ENCODE measurements at places on chromosomes 2 and 18.

DNA sequence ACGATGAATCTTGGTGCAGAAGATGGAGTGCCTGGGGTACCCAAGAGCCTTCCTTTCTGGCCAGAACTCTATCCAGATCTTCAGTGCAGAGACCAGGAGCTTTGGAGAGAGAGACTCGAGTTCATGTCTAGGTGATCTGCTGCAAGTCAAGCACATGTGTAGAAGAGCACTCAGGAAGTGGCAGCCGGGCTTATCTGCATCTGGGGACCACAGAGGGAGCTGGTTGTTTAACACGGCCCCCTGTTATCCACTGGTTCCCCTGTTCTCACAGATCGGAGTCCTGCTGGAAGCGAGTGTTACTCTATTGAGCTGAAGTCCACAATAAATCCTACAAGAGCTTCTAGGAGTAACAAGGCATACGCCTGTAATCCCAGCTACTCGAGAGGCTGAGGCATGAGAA is 128.3 kb downstream of the ACOXL start:
- no peak overlapping the region for H3K27ac ChIP-seq
- DNase-seq: no peak
- H3K4me3 ChIP-seq: no peak overlapping the region
- no peaks in the 10 kb centered on the region for H3K36me3 ChIP-seq
- no peaks in the 10 kb centered on the region for H3K27me3 ChIP-seq

DNA sequence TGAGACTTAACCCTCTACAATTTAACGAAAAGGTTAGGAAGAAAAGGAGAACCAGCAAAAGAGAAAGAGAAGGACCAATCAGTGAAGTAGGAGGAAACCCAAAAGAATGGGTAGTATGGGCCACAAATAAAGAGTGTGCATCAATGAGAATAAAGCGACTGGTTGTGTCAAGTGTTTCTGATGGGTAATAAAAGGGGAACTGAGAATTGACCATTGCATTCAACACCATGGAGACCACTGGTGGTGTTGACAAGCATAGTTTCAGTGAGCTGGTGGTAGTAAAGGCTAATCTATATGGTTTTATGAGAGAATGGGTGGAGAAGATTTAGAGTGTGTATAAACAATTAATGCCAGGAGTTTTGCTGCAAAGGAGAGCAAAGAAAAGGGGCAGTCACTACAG is 75.4 kb downstream of the CSRNP3 start:
- H3K36me3 ChIP-seq: no peaks in the 10 kb centered on the region
- no peaks in the 10 kb centered on the region for H3K27me3 ChIP-seq
- H3K4me1 ChIP-seq: no peaks in the 10 kb centered on the region
- no peak for DNase-seq

DNA sequence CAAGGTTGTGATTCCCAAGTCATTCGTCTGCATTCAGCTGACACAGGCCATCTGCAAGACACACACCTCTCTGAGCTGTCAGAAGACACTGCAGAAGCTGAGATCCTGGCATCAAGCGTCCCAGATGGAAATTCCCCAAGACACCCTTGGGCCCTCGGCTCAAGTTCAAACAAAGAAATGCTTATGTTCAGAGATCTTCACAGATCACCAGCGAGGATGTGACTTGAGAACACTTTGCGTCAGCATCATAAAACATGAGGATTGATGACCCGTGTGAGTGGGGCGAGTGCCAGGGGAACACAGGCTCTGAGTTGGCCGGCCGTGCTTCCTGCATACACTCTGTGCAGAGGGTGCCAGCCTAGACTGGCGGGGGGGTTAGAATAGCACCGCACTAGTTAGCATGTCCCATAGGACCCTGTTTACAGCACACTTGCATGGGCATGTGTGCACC is 36.8 kb downstream of the KCNIP3 start:
- no peaks in the 10 kb centered on the region for H3K36me3 ChIP-seq
- no peaks in the 10 kb centered on the region for H3K4me1 ChIP-seq
- peak overlapping the region; percentile 44 for H3K27ac ChIP-seq
- H3K27me3 ChIP-seq: no peaks in the 10 kb centered on the region

- H3K27ac ChIP-seq: peak overlapping the region; percentile 55
- H3K36me3 ChIP-seq: no peaks in the 10 kb centered on the region
- DNase-seq: no peak
- no peaks in the 10 kb centered on the region for H3K27me3 ChIP-seq
- H3K4me1 ChIP-seq: peaks cover 22% of the 10 kb centered on the region
- H3K4me3 ChIP-seq: no peak overlapping the region
These were observed 93.3 kb downstream of the RNF144A start for GRCh38 chr2:7010391-7011054.

GRCh38 chr18:681985-682384 is 24.5 kb downstream of the TYMS start:
- no peak for DNase-seq
- no peaks in the 10 kb centered on the region for H3K36me3 ChIP-seq
- no peak overlapping the region for H3K4me3 ChIP-seq
- no peaks in the 10 kb centered on the region for H3K27me3 ChIP-seq

DNA sequence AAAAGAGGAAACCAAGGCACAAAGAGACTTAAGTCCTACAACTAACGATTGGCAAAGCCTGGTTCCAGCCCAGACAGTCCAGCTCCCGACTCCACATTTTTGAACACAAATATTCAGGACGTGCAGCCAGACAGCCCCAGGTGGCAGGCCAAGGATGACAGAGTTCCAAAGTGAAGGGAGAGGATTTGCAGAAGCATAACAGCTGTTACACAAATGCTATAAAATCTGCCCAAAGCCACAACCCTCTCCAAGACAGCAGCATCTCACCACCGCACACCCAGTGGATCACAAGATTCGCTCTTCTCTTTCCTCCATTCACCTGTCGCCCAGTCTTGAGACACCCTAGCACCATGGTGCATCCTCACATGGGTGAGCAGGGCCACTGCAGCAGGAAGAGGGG is 227.1 kb upstream of the ID2 start:
- no peaks in the 10 kb centered on the region for H3K27me3 ChIP-seq
- DNase-seq: no peak
- no peak overlapping the region for H3K4me3 ChIP-seq
- H3K36me3 ChIP-seq: no peaks in the 10 kb centered on the region
- H3K27ac ChIP-seq: no peak overlapping the region
- H3K4me1 ChIP-seq: no peaks in the 10 kb centered on the region

GRCh38 chr2:127003070-127003800 is 103.7 kb downstream of the BIN1 start:
- H3K4me3 ChIP-seq: no peak overlapping the region
- H3K36me3 ChIP-seq: no peaks in the 10 kb centered on the region
- H3K4me1 ChIP-seq: no peaks in the 10 kb centered on the region
- H3K27ac ChIP-seq: no peak overlapping the region
- no peak for DNase-seq

- no peaks in the 10 kb centered on the region for H3K4me1 ChIP-seq
- H3K27me3 ChIP-seq: no peaks in the 10 kb centered on the region
- H3K36me3 ChIP-seq: no peaks in the 10 kb centered on the region
- DNase-seq: no peak
- no peak overlapping the region for H3K4me3 ChIP-seq
- no peak overlapping the region for H3K27ac ChIP-seq
These were observed 156.8 kb downstream of the GPD2 start for GRCh38 chr2:156592809-156593593.

GRCh38 chr2:120715941-120716340 is 19.7 kb upstream of the GLI2 start:
- peak; percentile 47 for DNase-seq
- H3K36me3 ChIP-seq: no peaks in the 10 kb centered on the region
- H3K27ac ChIP-seq: no peak overlapping the region
- no peaks in the 10 kb centered on the region for H3K4me1 ChIP-seq
- H3K4me3 ChIP-seq: no peak overlapping the region
- H3K27me3 ChIP-seq: no peaks in the 10 kb centered on the region

DNA sequence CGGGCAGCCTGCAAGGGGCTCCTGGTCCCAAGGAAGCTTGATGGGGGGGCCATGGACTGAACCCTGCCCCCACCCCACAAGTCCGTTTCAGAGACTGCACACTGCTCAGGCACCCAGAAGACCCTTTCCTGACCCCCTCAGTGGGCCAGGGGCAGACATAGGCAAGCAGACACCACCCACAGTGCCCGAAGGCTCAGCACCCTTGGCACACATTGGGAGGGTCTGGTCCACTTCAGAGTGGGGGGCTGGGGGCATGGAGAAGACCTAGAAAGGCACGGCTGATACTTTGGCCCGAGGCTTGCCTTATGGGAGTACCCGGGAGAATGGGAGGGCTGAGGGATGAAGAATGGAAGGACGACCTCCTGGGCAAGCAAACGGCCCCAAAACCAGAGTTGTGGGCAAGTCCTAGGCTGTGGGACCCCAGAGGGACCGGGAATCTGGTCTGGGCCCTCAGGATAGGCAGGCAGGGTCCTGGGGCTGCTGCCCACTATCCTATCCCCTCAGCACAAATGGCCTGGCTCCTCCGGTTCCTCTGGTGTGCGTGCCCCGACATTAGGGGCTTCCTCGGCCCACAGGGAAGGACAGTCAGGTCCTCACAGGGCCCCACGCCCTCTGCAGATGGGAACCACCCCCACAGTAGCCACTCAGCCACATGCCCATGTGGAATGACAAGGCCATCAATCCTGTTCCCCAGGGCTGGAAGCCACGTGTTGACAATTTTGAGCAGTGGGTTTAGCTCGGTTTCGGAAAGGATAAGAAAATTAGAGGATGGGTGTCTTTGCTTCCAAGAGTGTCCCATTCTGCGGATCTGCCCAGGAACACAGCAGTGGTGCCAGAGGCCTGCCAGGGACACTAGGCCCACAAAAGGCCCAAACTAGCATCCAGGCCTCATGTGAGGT is 15.0 kb upstream of the GPC1 start:
- no peak overlapping the region for H3K27ac ChIP-seq
- no peak for DNase-seq
- no peaks in the 10 kb centered on the region for H3K36me3 ChIP-seq
- no peaks in the 10 kb centered on the region for H3K4me1 ChIP-seq
- H3K27me3 ChIP-seq: no peaks in the 10 kb centered on the region

GRCh38 chr2:43542285-43542933 is 53.4 kb downstream of the THADA start:
- DNase-seq: no peak
- peaks cover 2% of the 10 kb centered on the region for H3K4me1 ChIP-seq

GRCh38 chr2:180368881-180369280 is 361.8 kb upstream of the CWC22 start:
- DNase-seq: no peak
- H3K27ac ChIP-seq: no peak overlapping the region
- H3K4me3 ChIP-seq: no peak overlapping the region
- no peaks in the 10 kb centered on the region for H3K36me3 ChIP-seq

DNA sequence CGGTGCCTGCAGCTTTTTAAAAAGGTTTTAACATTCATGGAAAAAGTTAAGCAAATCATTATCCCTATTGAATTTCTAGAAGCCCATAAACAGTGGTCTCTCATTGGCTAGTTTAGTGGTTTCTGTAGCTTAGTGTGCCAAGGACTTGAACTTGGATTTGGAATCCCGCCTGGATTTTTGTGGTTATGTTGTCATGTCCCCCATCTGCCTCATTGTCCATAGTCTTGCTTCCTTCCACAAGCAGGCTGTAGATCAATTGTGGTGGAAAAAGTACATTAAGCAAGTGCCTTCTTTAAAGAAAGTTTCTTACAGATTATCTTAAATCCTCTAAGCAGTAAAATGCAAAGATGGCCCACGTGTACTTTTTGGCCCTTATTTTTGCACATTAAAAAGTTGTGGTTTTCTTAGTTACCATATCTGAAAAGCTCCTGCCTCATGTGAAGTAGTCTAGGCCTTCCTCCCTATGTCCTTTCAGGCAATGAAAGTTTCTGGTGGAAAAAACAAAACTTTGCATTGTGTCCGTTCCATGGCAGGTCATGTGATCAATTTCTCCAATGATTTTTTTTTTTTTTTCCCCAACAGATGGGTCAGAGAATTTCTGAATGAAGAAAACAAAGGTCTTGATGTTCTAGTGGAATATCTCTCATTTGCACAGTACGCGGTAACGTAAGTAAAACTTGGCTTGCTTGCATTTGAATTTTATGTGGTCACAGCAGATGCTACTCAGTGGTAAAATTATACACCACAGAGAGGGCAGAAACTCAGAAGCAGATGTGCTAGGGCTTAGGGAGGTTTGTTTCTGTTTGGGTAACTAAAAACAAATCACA is 158.9 kb downstream of the PRPF40A start:
- H3K36me3 ChIP-seq: no peaks in the 10 kb centered on the region
- H3K4me3 ChIP-seq: no peak overlapping the region
- DNase-seq: no peak

DNA sequence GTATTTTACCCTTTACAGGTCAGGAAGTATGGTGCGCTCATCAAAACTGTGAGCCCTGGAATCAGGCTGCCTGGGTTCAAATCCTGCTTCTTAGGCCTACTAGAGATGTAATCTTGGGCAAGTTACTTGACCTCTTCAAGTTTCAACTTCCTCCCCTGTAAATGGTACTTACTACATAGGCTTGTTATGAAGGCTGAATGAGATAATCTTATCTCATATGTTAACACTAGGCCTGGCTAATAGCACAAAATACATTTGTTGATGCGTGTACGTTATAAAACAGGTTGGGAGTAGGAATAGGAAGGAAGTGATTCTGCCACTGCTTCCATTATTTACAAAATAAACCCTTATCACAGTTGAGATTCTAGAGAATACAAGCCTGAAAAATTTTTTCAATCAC is 1.7 kb upstream of the RFTN2 start:
- no peaks in the 10 kb centered on the region for H3K27me3 ChIP-seq
- DNase-seq: no peak
- no peak overlapping the region for H3K4me3 ChIP-seq

DNA sequence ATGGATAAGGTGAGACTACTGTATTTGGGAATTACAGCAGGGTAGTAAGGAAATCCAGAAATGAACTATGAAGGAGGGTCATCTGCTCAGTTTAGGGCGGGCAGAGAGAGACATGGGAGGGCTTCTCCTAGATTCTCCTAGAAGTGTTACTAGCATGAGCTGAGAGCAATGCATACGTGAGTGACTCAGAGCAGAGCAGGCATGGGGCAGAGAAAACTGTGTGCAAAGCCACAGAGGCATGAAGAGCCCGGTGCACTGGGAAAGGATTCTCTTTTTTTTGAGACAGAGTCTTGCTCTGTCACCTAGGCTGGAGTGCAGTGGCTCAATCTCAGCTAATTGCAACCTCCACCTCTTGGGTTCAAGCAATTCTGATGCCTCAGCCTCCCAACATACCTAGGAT is 116.2 kb downstream of the SOCS6 start:
- H3K4me3 ChIP-seq: no peak overlapping the region
- no peaks in the 10 kb centered on the region for H3K36me3 ChIP-seq
- H3K4me1 ChIP-seq: no peaks in the 10 kb centered on the region
- H3K27ac ChIP-seq: no peak overlapping the region

GRCh38 chr18:8011906-8012305 is 444.8 kb downstream of the PTPRM start:
- H3K27me3 ChIP-seq: no peaks in the 10 kb centered on the region
- no peak overlapping the region for H3K4me3 ChIP-seq
- H3K36me3 ChIP-seq: no peaks in the 10 kb centered on the region
- H3K4me1 ChIP-seq: no peaks in the 10 kb centered on the region
- DNase-seq: no peak
- H3K27ac ChIP-seq: no peak overlapping the region

DNA sequence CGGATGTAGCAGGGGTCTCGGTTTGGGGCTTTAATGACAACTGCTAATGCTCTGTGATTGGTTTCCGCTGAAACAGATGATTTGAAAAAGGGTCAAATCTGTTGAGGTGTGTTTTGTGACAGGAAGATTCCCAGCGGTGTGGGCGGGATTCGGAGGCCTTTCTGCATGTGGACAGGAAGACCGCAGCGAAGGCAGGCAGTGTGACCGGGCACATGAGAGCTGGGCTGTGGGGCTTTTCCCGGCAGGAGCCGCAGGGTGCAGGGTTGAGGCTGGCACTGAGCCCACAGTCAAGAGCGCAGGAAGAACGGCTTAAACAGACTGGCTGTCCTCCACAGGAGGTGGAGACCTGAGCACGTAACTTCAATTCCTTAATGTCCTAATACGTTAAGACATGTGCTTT is 180.0 kb upstream of the TPO start:
- no peaks in the 10 kb centered on the region for H3K36me3 ChIP-seq
- H3K27me3 ChIP-seq: no peaks in the 10 kb centered on the region
- DNase-seq: no peak
- H3K4me1 ChIP-seq: no peaks in the 10 kb centered on the region
